ENCODE measurements at places on chromosomes 5 and 9. TPM values are rescaled to one million over a fixed set of nuclear protein-coding genes. Genes with fewer than 3 reads are reported as not detected.

DNA sequence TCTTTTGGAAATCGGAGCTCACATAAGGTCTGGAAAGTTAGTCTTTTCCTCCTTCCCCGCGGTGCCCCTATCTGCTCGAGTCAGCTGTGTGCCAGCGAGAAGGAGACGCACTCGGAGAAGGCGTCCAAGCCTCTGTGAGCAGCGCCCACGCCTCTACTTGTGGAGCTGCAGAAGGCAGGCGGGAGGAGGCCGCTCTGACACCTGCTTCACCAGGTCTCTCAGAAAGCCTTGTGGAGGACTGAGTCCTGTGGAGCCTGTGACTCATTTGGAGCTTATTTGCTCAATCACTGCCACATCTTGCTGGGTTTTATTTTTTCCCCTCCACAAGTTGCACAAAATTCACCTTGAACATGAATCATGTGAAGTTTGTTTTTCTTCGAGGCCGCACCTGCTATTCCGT lies 117.5 kb downstream of the IRX2 start:
- DNase-seq: no peak

DNA sequence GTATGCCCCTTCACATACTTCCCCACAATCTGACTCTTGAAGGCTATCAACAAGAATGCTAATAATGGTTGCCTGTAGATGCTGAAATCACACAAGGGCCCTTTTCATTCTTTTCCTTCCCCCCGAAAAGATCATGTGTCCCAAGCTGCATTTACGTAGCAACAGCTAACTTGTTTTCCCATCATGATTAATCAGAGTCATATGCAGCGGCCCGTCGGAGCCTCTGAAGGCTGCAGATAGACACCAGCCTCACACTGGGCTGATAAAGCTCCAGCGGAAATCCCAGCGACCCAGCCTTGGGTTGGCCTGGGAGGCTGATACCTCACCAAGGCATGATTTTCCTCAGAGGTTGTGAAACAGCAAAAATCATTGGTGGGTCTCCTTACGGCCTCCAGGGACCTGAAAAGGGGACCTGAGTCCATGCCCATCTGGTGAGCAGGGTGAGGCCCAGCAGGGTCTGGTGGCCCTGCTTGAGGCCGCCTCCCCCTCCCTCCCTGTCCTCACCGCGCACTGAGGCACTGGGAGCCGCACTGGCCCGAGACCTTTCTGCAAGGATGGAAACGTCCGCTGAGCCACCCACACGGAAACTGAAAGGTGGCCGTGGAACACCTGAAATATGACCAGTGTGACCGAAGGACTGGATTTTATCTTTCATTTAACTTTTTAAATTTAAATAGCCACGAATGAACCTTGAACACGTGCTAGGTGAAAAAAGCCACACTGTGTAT lies 114.2 kb upstream of the PHYKPL start:
- no peak for DNase-seq

GRCh38 chr5:174459832-174460448 lies 264.4 kb upstream of the MSX2 start:
- DNase-seq: no peak

- no peak for DNase-seq
Measured at GRCh38 chr9:108296056-108296455, 559.7 kb downstream of the ACTL7B start.

DNA sequence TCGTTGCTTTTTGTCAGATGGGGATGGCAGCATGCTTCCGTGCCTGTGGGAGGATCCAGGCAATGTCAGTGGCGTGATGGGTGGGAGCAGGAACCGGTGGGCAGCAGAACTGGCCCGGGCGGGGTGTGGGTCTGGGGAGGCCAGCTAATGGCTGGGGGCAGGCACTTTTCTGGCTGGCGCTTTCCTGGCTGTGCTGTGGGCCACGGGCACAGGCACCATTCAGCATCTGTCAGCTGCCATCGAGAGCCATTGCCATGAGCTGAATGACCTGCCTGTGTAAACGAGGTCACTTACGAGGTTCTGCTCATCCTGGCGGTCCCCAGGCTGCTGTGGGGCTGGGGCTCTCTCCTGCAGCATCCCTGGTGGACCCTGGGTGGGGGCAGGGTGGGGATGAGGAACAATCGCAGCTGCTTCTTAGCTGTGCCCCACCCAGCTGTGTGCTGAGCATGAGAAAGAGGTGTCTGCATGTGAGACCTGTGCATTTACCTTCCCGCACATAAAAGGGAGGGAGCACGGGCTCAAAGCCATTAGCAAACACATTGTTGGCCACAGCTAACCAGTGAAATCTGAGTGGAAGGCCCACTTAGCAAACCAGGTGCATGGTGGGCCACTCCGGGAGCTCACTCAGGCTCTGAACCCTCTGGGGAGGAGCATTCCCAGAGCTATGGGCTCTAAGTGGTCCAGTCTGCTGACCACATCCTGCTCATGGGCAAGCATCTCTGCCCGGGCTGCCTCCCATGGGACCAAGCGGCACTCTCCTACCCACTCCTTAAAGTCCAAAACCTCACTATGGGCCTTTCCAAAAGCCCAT lies 41.3 kb upstream of the OLFM1 start:
- DNase-seq: no peak

DNA sequence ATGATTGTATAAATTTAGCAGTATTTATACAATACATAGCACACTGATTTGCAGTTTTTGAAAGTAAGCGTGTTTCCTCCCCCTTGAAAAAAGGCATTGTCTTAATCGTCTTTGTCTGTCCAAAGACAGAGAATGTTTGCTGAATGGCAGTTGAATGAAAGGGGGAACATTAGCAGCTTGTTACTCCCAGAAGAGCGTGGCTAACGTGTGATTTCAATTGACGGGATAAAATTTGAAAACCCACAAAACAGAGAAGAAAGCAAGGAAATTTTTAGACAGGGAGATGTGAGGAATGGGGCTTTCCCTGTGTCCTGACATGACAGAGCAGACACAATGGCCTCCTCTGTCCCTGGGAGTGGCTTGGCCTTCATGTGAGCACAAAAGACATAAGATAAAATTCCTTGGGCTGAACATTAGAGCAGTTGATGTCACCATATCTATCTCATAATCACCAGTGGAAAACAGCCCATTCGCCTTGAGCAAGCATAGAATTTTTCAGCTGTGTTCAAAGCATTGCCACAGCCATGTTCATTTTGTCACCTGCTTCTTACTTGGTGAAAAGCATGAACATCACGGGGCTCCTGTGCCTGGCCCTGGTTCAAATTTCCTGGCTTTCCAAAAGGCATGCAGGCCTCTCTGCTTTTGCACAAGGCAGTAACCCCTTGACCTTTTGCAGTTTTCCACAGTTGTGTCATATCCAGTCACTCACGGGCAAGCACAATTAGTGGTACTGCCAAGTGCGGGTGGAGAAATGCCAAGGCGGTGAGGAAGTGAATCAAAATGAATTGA lies 126.9 kb downstream of the TLE1 start:
- no peak for DNase-seq

DNA sequence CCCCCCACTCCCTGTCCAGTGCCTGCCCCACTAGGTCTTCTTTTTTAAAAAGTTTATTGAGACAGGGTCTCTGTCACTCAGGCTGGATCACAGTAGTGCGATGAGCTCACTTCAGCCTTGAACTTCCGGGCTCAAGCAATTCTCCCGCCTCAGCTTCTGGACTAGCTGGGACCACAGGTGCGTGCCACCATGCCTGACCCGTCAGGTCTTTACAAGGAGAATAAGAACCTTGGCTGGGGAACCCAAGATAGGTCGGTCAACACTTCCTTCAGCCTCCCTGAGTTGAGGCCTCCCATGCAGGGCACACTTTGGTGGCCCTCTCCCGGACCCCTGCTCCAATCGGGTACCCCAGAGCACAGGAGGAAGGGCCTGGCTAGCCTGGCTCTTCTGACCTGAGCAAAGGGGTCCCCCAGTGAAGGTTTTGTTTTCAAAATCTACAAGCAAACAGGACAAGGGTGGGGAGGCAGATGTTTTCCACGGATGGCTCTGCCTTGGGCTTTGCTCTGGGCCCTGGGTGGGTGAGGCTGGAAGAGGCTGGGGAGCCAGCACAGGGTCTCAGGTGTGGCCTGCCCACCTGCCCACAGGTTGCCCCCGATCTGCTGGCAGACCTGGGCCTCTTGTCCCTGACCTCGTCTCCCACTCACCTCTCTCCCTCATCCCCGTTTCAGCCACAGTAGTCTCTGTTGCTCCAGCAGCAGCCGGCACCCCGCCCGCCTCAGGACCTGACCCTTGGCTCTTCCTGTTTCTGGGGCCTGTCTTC lies 108.7 kb upstream of the PHYKPL start:
- DNase-seq: no peak

DNA sequence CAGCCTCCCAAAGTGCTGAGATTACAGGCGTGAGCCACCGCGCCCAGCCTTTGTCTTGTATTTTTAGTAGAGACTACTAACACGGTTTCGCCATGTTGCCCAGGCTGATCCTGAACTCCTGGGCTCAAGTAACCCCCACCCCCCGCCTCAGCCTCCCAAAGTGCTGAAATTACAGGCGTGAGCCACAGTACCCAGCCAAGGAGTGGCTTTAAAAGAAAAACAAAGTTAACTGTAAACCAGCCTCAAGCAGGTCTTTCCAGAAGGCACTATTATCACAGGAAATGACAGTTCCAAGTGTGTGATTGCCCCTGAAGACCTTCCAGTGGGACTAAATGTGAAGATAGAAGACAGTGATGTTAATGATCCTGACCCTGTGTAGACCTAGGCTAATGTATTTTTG lies 31.1 kb downstream of the SIL1 start:
- DNase-seq: no peak

- DNase-seq: no peak
Measured at GRCh38 chr9:34341659-34342295, 12.4 kb downstream of the NUDT2 start.

GRCh38 chr9:78614892-78615291 lies 318.0 kb downstream of the PSAT1 start:
- no peak for DNase-seq

DNA sequence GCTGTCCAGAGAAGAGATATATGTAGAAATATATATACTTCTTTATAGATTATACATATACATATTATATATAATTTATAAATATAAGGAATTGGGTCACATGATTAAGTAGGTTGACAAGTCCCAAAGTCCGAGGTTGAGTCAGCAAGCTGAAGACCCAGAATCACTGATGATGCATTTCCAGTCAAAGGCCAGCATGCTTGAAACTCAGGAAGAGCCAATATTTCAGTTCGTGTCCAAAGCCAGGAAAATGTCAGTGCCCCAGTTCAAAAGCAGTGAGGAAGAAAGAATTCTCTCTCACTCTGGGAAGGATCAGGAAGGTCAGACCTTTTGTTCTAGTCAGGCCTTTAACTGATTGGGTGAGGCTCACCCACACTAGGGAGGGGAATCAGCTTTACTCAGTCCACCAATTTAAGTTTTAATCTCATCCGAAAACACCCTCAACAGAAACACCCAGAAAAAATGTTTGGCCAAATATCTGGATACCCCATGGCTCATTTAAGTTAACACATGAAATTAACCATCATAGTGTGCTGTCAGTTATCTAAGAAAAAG lies 42.0 kb upstream of the LVRN start:
- no peak for DNase-seq

- no peak for DNase-seq
Measured at GRCh38 chr5:180623411-180623834, 26.0 kb downstream of the FLT4 start.

DNA sequence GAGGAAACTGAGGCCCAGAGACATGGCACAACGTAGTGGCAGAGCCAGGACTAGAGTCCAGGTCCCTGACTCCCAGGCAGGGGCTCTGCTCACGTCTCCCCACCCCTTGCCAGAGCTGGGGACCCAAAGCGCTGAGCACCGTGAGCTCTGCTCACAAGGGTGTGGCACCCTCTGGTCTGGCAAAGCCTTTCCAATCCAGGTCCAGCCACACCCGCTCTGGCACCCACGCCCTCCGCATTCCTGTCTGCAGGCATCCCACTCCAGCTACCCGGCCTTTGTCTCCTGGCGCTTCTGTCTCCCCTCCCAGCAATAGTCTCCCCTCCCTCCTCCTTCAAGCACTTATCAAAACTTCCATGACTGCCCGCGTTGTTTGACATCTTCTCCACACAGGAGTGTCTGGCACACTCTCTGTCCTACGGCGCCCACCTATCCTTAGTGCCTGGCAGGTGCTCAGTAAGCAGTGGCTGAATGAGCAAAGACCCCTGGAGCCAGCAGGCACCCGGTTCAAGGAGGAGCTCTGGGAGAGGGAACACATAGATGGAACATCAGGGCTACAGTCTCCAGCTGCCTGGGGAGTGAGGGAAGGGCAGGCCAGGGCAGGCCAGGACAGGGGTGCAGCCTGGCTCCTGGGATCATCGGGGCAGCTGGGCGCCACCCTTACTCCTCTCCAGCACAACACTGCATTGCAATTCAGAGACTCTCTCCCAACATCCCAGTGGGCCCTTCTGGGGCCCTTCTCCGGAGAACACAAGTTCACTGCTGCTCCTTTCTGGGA lies 12.0 kb downstream of the HIGD2A start:
- no peak for DNase-seq

NSA2 gene
- total RNA-seq: 107 TPM

PCDHB3 gene
- total RNA-seq: not detected

HK3 gene
- not detected for total RNA-seq

SLC27A6 gene
- total RNA-seq: not detected

IL5 gene
- not detected for total RNA-seq

HMCN2 gene
- total RNA-seq: not detected

Measured in activated CD8-positive, alpha-beta T cell treated with anti-CD3 and anti-CD28 coated beads, Interleukin-2, amount 10 ng/mL, durations not matched to agents 7 days and 5 days (primary cell).